Stimulated activated CD4-positive, alpha-beta T cell treated with anti-CD3 and anti-CD28 coated beads, Interleukin-12 subunit alpha, Interleukin-12 subunit beta, amount 100 ng/mL, for 48 hours (primary cell): ENCODE measurements at places on chromosomes 16 and 17.
A peak's percentile ranks its signal among the peaks of the same experiment; 100 is the strongest.

- no peak for DNase-seq
These were observed 129.0 kb downstream of the CCDC144A start for GRCh38 chr17:16818821-16819683.

DNA sequence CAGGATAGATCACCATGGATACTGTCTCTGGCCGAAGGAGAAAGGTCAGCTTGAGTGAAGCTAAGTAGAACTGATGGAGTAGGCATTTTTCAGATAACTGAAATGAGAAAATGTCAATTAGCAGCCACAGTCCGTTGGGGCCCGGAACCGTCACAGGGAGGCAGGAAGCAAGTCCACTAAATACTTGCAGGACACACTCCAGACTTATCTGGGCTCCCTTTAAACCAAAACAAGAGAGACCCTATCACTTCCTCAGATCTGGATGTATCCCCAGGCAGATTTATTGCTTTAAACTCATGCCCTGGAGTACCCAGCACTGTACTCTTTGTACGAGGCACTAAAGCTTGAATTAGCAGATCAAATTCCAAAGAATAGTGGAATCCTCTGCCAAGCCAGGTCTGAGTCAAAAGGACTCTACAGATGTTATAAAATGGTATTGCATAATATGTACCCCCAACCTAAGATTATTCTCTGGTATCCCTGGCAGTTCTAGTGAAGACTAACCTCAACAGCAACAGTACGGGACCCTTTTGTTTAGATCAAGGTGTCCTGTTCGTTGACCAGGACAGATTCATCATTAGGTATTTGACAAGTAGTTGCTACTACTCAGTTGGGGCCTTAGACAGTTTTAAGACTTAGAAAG is 8.1 kb downstream of the ZP2 start:
- no peak for DNase-seq

DNA sequence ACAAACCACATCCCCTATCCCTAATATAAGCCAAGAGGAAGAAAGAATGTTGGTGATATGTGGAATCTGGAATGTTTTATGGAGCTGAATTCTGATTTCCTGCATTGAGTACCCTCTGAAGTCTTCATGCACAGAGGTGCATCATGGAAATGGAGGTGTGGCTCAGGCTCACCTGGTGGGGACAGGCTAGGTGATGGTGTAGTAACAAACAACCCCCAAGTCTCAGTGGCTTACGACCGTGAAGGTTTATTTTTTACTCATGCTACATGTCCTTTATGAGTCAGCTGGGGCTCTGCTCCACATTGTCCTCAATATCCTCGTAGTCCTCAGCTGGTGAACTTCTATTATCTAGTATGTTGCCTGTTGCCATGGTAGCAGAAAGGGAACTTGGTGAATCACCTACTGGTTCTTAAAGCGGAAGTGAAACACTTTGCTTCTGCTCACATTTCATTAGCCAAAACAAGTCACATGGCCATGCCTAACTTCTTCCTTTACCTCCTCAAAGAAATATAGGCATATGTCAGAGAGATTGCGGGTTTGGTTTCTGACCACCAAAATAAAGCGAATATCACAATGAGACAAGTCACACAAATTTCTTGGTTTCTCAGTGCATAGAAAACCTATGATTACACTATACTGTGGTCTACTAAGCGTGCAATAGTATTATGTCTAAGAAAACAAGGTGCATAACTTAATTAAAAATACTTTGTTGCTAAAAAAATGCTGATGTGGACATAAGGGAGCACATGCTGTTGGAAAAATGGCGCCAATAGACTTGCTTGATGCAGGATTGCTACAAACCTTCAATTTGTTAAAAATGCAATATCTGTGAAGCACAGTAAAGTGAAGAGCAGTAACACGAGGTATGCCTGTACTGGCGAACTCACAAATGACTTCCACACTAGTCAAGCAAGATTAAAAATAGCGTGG is at the start of gene PMFBP1:
Gene PMFBP1 (minus strand): TSS at position 51 of the 930 bp plus-strand sequence. CDS start 947 bp downstream, outside the sequence.
- DNase-seq = peak; percentile 2

DNA sequence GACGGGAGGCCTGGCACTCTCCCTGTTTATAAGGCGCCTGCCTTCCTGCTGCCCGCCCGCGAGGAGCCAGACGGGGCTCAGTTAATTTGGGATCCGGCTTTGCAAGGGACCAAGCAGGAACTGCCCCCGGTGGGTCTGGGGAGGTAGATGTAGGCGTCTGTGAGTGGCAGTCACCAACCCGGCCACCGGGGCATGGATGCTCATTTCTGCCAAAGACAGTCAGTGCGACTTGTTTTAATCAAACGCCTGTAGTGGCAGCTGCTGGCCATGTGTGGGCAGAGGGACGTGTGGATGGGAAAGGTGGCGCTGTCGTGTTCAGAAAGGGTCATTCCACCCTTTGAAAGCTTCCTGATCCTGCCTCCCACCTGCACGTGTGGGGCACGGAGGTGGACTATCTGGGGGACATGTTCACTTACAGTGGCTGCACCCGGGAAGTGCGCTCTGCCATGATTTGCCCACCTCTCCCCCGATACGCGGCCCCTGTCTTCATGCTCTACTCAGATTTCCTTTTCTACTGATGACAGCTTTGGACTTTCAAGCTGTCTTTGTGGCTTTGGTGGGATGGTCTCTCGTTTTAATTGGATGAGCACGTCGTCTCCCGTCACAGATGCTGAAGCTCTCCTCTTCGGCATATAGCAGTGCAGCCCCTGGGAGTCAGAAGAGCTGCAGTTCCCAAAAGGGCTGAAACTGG is 60.3 kb upstream of the CIBAR2 start:
- no peak for DNase-seq

GRCh38 chr17:60941028-60941427 is 263.4 kb downstream of the BCAS3 start:
- no peak for DNase-seq

DNA sequence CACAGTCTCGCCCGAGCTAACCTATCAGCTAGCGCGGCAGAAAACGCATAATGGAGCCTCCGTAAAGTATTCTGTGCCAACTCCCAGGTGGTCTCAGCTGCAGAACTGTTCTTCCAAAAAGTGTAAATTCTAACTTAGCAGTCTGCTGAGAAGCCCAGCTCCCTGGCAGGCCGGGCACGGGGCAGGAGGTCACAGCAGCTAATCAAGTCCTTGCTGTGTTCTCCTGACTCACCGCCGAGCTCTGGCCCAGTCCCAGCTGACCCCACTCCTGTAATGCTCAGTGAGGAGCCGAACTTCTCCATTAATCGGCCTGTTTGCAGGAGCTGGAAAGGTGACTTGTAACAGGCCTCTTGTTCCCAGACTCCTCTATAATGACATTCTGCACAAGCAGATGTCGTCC is 193.3 kb downstream of the IRX3 start:
- DNase-seq = no peak

DNA sequence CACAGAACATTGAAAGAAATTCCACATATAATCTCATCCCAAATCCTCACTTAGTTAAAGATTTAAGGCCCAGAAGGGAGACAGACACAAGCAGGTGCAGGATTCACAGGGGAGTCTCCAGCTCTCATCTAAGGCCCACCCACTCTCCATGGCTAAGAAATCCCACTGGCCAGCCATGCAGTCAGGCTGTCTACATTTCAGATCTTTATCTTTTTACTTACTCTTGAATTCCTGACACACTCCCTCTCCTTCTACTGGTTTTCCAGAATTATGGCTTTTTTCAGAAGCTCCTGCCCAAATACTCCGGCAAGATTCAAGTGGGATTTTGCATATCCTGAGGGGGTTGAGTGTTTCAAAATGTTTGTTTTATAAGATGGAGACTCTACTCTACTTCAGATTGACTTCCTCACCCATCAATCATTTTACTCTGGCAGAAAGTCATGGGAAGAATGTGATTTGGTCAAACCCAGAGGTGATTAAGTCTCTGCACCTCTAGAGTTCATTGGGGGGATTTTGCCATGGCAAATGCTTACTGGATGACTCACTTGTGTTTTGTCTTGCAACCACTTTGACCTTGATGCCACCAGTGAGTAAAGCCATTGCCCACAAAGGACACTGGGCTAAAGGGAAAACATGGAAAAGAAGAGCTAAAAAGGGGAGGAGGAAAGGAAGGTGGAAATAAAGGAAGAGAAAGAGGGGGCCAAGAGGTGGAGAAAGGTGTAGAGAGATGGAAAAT is 688.8 kb upstream of the SALL1 start:
- DNase-seq = no peak

DNA sequence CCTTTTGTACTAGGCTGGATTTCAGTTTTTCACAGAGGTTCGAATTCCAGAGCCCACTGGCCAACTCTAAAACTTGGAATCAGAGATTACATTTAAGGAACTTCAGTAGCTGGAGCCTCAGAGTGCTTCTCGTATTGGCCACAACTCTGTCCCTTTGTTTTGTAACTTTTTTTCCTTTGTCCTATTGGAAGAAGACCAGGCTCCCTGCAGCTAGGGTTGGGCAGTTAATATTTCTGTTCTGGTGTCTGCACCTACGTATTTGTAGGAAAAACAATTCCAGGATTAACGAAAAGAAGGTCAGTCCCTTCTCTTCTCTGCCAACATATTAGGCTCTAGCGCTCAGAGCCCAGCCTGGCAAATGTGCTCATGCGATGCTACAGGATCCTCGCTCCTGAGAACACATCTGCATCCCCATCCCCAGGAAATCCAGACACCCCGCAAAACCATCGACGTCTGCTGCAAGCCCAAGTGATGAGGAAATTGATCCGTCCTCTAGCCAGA is 1.9 kb downstream of the CDH11 start:
- no peak for DNase-seq

DNA sequence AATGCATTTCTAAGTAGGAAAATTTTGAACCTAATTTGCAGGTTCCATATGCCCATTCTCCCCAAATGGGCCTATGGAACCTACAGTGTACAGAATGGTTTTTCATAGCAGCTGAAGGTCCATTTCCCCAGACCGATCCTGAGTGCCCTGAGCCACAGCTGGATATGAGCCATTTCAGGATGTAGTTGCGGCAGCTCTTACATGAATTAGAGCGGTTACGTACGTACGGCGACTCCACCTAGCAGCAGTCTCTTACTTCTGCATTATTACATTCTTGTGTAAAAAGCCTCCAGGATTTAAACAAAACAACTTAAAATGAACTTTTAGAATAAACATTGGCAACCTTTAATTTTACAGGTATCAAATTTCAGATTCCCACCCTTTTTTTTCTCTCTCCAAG is 225.3 kb downstream of the SNX29 start:
- no peak for DNase-seq

DNA sequence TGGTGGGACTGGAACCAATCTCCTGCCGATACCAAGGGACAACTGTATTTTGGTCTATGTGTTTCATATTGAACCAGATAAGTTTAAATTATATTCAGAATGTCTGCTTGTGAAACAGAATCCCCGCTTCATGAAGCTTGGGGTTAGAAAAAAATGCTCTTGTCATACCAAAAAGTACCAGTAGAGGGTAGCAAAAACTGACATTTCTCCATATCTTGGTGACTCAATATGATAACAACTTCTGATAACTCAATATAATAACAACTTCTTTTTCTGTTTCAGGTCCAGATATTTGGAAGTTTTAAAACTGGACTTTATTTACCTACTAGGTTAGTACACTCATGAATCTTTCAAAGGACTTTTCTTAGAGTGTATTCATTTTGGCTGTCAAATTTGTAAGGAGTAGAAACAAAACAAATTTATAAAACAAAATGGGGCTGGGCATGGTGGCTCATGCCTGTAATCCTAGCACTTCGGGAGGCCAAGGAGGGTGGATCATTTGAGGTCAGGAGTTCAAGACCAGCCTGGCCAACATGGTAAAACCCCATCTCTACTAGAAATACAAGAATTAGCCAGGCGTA is 52.3 kb upstream of the ADCY7 start:
- DNase-seq = peak; percentile 57

DNA sequence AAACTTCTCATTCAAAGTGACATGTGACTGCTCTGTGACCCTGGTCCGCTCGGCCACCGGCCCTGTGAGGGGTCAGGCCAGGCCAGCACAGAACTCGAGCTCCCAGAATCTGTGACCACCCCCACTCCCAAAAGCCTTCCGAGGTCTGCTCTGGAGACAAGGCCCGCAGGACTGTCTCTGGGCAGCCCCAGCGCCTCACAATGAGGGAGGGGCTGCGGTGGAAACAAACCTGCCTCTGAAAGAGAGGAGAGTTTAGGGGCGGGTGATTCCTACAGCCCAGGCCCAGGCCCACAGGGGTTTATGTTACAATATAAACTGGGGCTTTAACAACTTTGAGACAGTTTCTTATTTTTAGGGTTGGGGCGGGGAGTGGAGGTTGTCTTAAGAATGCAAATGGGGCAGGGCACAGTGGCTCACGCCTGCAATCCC is 19.9 kb downstream of the IGFBP4 start:
- no peak for DNase-seq

DNA sequence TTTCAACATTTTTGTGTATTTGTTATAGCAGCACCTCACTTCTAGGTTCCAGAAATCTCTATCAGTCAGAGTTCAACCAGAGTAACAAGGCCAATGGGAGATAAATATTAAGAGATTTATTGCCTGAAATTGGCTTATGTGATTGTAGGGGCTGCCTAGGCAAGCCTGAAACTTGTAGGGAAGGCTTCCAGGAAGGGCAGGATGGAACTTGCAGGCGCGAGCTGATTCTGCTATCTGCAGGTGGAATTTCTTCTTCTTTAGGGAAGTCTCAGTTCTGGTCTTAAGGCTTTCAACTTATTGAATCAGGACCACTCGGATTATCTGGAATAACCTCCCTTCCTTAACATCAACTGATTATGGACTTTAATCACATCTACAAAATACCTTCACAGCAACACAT is 199.5 kb upstream of the NLRP1 start:
- no peak for DNase-seq

GRCh38 chr17:42522263-42522790 is 13.7 kb upstream of the NAGLU start:
- DNase-seq = no peak

DNA sequence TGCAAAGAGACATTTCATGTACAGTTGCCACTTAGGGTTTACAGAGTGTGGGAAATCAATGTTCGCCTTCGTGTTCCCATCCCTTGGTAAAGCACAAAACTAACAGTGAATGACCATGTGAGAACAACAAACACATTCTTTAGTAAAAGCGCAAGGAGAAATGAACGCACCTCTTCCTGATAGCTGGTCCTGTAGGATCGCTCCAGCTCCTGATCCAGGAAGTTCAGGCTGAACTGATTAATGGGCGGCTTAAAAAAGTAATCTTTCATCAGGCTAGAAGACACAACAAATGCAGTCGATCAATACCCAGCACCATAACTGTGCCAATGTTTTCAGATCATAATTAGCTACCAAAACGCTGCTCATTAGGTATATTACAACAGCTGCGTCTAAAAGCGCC is 108.3 kb upstream of the CREBBP start:
- DNase-seq = no peak

DNA sequence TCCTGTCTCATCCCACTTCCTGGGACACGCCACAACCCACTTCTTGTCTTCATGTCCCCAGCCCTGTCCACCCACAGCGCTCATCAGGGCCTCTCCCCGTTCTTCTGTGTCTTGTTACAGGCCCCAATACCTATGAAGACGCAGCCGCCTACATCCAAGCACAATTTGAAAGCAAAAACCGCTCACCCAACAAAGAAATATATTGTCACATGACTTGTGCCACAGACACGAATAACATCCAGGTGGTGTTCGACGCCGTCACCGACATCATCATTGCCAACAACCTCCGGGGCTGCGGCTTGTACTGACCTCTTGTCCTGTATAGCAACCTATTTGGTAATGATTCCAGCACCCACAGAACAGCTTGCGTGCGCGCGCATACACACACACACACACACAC is 70.6 kb downstream of the AMFR start:
- DNase-seq = no peak
